ENCODE measurements at places on chromosomes 16 and 17.

DNA sequence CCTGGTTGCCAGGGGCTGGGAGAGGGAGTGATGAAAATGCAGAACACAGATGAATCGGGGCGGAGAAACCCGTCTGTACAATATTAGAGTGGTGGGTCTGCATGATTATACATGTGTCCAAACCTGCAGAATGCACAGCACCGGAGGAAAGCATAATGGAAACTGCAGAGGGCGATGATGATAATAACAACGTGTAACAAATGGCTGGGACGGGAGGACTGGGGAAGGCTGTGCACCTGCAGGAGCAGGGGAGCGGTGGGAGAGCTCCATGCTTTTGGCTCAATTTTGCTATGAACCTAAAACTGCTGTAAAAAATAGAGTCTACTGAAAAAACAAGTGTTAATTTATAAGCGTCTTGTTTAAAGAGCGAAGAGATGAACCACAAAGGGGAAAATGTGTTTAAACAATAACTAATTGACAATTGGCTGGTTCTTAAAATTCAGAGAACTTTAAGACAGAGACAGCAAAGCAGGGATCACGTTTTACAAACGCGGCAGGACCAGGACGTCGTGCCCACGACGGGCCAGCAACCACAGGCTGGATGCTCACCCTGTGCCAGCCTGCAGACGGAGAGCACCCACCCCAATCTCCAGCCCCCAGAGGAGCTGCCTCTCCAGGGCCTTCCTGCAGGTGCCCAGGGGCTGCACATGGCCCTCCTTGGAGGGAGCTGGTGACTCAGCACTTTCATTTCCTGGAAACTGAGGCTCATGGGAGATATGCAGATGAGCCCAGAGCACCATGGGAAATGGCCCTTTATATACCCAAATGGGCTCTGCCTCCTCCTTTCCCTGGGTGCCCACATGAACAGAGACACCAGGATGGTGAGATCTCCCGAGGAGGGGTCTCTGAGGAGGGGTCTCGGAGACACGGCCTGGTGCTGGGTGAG lies at the start of gene TEX19:
Gene TEX19 (plus strand): TSS at position 783 of the 886 bp plus-strand sequence. CDS start 2,904 bp downstream, outside the sequence.
- DNase-seq, result peak; percentile 94

GRCh38 chr16:11361701-11362451 lies 16.6 kb downstream of the RMI2 start:
- DNase-seq, result peak; percentile 89

- DNase-seq, result peak; percentile 27
Observed at GRCh38 chr17:8189041-8189710, 804 bp downstream of the BORCS6 start.

DNA sequence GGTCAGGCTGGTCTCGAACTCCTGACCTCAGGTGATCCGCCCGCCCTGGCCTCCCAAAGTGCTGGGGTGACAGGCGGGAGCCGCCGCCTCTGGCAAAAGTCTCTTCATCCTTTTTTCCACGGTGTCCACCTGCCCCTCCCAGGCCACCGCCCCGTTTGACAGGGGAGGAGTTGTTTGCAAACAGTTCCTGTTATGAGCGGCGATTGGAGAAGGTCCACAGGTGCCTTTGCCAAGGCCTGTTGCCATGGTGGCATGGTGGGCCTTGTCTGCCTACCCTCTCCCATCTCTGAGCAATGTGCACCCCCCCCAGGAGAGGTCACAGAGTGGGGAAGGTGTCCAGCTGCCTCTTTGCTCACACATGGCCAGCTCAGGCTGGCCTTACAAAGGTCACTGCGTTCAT lies 16.0 kb upstream of the RAP1GAP2 start:
- no peak for DNase-seq

DNA sequence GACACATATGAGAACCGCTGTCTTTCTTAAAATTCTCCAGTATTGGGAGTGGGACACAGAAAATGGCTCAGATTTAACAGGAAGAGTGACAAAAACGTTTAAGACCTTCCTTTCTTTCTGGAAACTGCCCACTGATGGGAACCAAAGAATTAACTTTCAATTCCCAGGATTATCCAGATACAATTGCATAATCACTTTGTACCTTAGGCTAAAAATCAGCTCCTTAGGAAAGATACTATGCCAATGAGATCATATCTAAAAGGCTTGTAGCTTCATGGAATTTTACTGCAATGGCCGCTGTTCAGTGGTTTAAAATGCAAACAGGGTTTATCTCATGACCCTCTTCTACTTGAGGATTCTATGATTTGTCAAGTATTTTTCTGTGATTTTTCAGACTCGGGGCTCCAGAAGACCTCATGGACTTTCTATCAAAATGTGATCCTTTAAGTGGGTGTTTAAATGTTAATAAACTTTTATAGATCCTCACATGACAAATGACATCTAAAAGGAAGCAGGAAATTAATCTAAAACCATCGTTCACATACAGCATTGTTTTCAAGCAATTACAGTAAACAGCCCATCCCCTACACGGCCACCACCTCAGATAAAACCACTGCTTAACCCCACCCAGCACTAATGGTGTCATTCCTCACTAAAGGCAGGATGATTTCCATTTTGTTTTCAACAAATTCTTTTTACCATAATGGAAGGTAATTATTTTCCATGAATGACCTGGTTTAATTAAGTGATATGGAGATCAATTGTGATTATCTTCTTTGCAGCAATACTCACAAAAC lies 31.6 kb upstream of the ERN1 start:
- no peak for DNase-seq

DNA sequence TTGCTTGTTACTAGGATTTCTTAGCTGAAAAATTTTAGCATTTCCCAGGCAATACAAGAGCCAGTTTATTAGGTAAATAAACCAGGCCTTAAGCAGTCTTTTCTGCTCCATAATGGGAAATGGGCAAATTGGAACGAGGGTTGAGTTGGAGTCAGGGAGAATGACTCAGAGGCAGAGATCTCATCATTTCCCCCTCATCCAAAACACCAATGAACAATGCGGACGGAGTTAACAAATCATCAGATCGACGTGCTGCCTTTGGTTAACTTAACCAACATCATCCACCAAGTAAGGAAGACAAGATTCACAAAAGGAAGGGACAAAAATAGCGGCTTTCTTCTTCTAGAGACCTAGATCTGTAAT lies 243.5 kb downstream of the STX8 start:
- DNase-seq, result no peak

DNA sequence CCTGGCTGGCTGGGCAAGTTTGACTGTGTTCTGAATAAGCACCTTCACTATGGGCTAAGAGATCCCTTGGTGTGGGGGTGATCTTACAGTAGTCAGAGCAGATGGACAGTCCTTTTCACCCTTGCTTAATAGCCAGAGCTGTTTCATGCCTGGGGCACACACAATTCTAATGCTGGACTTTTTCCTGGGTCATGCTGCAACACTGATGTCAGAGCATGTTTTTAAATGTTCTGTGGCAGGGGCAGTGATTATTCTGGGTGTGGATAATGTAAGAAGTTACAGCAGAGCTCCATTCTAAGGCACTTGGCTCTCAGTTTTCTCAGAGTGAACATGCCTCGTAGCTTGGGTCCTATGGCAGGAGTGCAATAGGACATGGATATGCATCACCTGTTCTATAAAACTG lies 4.0 kb upstream of the CD68 start:
- no peak for DNase-seq

Measured in DND-41 (cell line).